ENCODE measurements at places on chromosomes 11 and 22. TPM values are rescaled to one million over a fixed set of nuclear protein-coding genes. Genes with fewer than 3 reads are reported as not detected.

GRCh38 chr11:3049430-3050243, 7.6 kb downstream of the CARS1 start:
- DNase-seq, result peak; percentile 34

DNA sequence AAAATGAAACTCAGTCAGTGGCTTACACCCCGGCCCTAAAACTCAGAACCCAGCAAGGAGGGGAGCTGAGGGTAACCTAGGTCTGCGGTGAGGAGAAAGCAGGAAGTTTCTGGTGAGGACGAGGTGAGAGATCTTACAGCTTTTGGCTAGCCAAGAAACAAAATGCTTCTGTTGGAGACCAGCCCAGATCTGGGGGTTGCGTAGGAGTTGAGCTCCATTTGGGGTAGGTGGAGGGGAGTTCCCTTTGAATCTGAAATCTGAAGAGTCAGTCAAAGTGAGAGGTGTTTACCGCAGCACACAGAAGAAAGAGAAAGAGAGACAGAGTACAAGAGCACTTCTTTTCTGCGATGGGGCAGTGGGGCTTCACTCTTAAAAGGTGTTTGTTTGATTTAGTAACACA, 29.6 kb downstream of the EHF start:
- no peak for DNase-seq

SAA1 gene
- 31.3 TPM for total RNA-seq

- DNase-seq, result no peak
These were observed 2.9 kb downstream of the TEAD1 start for GRCh38 chr11:12677131-12677530.

- no peak for DNase-seq
These were observed 19.4 kb upstream of the TSKU start for GRCh38 chr11:76763573-76764346.

- DNase-seq, result no peak
These were observed 1.3 kb upstream of the FOLR1 start for GRCh38 chr11:72190631-72191071.

CASP5 gene
- total RNA-seq, result not detected

GRCh38 chr11:8415195-8415594, 151.5 kb upstream of the LMO1 start:
- DNase-seq, result no peak

Data from esophagus squamous epithelium (tissue), 5 donors.